H1 (cell line): ENCODE measurements at places on chromosomes 5 and 9.

GRCh38 chr5:160959804-160960203 lies 107.8 kb upstream of the ATP10B start:
- DNase-seq = no peak

DNA sequence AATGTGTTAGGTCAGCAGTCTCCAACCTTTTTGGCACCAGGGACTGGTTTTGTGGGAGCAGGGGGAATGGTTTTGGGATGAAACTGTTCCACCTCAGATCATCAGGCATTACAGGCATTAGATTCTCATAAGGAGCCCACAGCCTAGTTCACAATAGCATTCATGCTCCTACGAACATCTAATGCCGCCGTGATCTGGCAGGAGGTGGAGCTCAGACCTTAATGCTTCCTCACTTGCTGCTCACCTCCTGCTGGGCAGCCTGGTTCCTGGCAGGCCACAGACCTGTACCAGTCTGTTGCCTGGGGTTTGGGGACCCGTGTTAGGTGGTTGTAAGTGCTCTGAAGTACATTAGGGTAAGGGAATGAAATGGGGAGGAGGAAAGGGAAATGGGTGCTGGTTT lies 9.7 kb upstream of the CTNNA1 start:
- no peak for DNase-seq

GRCh38 chr5:107359916-107360234 lies 310.9 kb downstream of the EFNA5 start:
- no peak for DNase-seq

DNA sequence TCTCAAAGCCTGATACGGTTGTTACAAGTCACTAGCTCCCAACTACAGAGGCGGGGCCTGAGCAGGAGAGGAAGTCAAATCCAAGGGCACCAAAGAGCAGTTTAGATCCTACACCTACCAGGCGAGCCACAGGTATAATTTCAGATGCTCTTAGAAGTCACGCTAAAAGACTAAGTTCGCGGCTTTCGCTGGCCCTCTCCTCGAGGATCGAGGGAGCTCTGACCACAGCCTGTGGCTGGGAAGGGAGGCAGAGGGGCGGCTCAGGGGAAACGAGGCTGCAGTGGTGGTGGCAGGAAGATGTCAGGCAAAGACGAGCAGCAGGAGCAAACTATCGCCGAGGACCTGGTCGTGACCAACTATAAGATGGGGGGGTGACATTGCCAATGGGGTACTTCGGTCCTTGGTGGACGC lies 48.6 kb downstream of the SEMA4D start:
- DNase-seq = no peak

DNA sequence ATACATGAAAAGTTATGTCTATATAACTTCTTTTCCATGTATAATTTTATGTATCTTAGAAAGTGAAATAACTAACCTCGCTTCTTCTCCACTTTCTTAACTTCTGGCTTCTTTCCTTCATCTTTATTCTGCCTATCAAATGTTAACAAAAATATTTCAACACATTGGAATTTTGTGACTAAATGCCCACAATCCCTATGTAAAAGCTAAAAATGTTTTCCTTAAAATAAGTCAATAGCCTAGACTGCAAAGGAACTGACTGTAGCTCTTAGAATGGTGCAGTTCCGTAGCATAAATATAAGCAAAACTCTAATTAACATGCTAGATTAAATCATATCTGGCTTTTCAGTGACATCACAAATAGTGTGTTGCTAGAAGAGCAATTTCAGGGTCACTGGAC lies 40.9 kb downstream of the PSIP1 start:
- no peak for DNase-seq
